Frontal cortex (tissue), 4 donors: ENCODE measurements at places on chromosomes 2 and 18. TPM values are rescaled to one million over a fixed set of nuclear protein-coding genes. Genes with fewer than 3 reads are reported as not detected.

DSC1 gene
- not detected for total RNA-seq

- no peak for DNase-seq
Observed at GRCh38 chr2:11079136-11079824, 76.0 kb upstream of the SLC66A3 start.

IMMT gene
- 43.6 TPM for total RNA-seq

DNA sequence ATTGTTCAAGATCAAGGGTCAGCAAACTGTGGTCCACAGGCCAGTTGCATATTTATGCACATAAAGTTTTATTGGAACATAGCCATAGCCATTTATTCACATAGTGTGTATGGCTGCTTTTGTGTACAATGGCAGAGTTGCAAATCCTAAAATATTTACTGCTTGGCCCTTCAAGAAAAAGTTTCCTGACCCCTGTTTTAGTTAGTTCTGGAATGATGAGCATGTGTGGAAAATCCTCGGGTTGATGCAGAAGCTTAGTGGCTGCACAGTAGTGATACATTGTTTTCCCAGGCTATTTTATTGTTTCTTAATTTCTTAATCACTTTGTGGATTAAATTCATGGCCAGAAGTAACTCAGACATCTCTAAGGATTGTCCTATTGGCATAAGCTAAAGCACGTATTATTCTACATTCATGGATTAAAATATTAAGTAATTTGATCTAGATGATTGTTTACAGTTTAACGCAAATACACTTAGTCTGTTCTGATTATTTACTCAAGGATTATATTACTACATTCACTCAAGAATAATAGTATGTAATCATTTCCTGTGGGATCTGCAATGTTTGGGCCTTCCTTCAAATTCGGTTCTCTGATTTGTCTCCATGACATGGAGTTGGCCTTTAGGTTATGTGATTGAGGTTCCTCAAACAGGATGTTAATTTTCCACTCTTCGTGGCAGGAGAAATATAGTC is 165.5 kb downstream of the TMEM247 start:
- DNase-seq, result no peak

G6PC2 gene
- total RNA-seq, result not detected

GRCh38 chr2:7468955-7469354 is 551.7 kb downstream of the RNF144A start:
- DNase-seq, result no peak

CYRIA gene
- 227 TPM for total RNA-seq

DNA sequence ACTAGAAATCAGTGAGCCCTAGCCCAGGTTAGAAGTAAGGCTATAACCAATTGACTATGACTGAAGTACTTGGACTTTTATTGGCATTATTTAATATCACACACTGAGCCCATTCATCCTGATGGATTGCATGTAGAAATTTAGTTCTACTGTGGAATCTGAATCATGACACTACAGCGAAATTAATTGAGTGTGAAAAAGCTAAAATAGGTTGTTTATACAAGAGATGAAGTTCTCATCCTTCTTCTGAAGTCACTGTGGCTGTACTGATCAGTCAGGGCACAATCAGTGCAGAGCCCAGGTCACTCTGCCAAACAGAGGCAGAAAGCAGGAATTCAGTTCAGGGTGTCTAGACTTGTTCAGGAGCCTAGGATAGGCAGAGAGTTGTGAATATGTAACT is 158.9 kb downstream of the BABAM2 start:
- DNase-seq, result no peak

TMEM87B gene
- 12.6 TPM for total RNA-seq

MERTK gene
- 2.4 TPM for total RNA-seq

CDH19 gene
- total RNA-seq, result under 0.01 TPM

TLX2 gene
- not detected for total RNA-seq

RPRD1A gene
- 143 TPM for total RNA-seq

DNA sequence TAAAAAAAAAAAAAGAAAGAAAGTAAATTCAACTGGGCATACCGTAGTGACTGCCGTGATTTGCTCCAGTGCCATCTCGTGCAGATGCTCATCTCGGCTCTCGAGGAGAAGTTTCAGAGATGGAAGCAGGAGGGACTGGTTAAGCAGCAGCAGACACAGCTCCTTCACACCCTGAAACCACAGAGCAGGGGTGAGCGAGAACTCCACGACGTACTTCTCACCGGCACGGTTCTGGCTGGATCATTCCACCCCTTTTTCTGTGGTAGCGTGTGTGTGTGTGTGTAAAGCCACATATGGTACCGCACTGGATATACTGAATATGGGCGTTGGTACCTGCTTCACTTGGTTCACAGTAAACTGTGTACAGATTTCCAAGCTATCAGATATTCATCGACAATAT is 382.2 kb downstream of the NBAS start:
- DNase-seq, result no peak

DNA sequence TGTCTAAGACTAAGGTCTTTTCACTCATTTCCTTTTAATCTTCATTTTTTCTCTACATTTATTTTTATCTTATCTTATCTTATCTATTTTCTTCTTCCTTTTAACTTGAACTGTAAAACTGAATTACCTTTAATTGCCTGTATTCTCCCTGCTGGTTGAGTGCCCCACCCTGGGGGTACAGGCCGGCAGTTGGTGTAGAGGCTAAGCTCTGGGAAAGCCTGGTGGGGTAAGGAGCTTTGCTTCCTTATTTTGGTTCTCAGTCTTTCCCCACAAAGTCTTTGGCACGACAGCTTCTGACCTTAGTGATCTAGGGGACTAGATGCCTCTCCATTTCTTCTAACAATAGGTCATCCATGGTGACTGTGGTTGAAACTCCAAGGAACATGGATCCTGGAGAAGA is 26.8 kb upstream of the HAAO start:
- DNase-seq, result no peak

AGFG1 gene
- 73.0 TPM for total RNA-seq

ZNF521 gene
- 17.1 TPM for total RNA-seq

DNA sequence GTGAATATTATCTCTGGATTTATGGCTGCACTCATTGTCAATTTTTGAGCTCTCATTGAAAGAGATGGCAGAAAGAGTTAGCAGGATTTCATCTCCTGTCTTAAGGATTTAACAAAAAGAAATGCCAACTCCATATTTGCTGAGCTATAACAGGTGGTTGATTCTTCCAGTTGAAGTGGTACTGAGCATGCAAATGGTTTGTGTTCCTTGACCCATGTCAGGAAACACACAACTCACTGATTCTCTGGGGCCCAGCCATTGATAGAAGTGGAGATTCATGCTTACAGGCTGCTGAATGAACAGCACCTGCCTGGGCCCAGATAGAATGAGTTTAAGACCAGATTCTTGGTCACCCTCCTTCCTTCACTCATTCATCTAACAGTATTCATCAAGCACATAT is 128.8 kb downstream of the CERS6 start:
- DNase-seq, result no peak

ODC1 gene
- total RNA-seq, result 143 TPM

LINC00305 gene
- total RNA-seq, result not detected

DNA sequence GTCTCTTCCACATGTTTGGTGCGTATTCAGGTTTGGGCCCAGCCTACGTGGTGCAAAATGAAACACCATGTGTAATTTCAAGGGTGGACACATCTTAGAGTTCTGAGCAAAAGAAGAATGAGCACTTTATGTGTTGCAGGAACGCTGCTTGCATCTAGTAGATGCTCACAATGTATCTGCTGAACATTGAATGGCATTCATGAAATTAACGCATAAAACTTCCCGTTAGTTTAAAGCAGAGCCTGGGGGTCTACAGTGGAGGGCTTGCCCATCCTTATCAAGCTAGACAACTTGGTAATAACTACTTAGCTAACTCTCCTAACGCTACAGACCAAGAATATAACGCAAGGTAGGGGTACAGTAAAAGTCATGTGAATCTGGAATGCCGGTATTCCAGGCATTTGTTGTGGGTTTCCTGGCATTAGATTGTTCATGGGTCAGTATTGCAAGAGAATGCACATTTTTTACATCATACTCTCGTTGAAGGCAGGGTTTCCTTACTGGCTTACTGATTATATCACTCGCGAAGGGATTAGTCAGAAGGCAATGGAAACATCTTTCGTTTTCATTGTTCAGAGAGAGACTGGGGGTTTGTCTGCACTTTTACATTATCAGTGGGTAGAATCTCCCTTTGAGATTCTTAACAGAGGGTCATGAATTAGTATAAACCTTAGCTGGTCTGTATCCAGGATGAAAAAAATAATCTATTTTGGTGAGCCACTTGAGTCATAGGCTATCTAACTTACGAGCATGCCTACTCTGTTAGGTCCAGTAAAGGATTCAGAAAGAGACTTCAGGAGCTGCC is 229.5 kb upstream of the EPAS1 start:
- no peak for DNase-seq

GRCh38 chr2:40564184-40564583 is 112.3 kb upstream of the SLC8A1 start:
- DNase-seq, result no peak

DNA sequence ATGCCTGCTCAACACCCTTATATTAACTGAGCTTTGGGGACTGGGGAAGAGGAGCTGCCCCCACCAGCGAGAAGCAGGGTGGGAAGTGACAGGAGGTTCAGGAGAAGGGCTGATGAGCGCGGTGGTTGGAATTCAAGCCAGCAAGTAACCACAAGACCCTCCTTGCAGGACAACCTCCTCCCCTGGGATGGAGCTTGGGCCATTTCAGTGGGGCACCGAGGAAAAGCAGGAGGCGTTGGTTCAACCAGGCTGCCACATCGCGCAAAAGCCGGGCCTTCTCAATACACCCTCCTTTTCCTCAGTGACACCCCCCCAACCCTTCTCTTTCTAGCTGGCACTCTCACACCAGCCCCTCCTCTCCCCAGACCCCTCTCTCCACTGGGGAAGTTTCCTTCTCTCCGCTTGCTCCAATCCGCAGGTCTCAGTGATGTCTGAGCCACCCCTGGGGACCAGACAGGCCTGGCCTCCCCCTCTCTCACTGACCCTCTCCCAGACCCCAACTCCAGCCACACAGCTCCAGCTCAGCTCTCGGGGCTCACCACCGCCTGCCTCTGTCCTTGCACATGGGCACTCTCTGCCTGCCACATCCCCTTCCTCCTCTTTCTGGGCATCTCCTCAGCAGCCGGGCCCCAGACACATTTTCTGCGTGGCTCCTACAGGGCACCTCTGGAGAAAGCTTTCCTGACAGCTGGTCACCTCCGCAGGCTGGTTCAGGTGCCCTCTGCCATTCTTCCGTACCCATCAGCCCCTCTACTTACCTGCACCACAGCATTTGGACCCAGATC is 44.5 kb downstream of the KCNF1 start:
- no peak for DNase-seq

GRCh38 chr2:222108957-222109585 is 189.7 kb downstream of the PAX3 start:
- DNase-seq, result no peak

GALNT13 gene
- 18.8 TPM for total RNA-seq

RAPGEF4 gene
- total RNA-seq, result 23.6 TPM

PLB1 gene
- total RNA-seq, result 1.2 TPM

SLC5A7 gene
- total RNA-seq, result 1.6 TPM

- DNase-seq, result no peak
Observed at GRCh38 chr2:67877301-67877700, 185.5 kb downstream of the C1D start.

DNA sequence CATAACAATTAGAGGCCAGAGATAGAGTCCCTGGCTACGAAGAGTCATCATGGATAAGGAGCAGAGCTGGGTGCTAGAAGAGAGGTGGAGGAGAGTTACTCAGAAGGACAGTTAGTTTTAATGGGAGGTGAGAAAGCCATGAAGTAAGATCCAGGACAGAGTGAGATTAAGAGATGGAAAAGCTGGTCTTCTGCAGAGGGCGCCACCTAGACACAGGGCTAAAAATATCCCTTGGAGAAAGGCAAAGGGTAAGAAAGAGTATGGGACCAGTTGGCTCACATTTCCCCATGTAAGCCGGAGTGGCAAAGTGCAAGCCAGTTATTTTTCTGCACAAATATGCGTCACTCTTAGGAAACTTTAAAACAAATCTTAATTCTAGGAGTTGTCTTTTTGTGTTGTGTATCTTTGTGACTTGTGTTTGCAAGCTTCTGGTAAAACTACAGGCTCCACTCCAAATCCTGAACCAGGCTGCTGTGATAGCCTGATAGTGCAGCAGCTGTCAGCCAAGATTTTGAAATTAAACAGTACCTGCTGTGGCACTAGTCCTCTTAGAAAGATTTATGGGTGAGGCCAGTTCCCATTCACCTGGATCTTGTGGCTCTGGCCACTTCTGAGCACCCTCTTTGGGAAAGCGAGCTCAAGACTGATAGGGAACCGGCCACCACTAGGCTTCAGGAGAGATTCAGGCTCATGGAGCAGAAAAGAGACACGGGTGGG is 204.2 kb downstream of the TPGS2 start:
- DNase-seq, result no peak

GRCh38 chr2:221336967-221337366 is 235.1 kb downstream of the EPHA4 start:
- no peak for DNase-seq

GRCh38 chr2:12066986-12067385 is 320.6 kb downstream of the LPIN1 start:
- DNase-seq, result no peak

SP5 gene
- 0.82 TPM for total RNA-seq

- DNase-seq, result no peak
Observed at GRCh38 chr2:227793148-227793712, 20.4 kb upstream of the CCL20 start.

GRCh38 chr2:48792030-48792429 is 36.5 kb upstream of the LHCGR start:
- no peak for DNase-seq

VWA3B gene
- total RNA-seq, result under 0.01 TPM

NEU2 gene
- total RNA-seq, result not detected

DNAH7 gene
- total RNA-seq, result 11.4 TPM

- no peak for DNase-seq
Observed at GRCh38 chr2:44886414-44886813, 55.1 kb upstream of the SIX3 start.

DNA sequence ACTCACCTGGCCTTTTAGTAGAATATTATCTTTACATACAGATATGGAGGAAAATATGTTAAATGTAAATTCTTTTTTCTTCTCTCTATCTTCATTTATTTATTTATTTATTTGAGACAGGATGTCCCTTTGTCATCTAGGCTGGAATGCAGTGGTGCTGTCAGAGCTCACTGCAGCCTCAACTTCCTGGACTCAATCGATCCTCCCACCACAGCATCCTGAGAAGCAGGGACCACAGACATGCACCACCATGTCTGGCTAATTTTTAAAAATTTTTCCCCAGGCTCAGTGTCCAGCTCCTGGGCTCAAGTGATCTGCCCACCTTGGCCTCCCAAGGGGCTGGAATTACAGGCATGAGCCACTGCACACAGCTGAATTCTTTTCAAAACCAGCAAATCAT is 20.3 kb downstream of the KYNU start:
- no peak for DNase-seq

- no peak for DNase-seq
Observed at GRCh38 chr2:42245396-42245795, 76.2 kb downstream of the EML4 start.

- no peak for DNase-seq
Observed at GRCh38 chr18:71913641-71914040, 630.5 kb downstream of the CBLN2 start.

GRCh38 chr2:85470850-85471800 is 52.6 kb downstream of the SH2D6 start:
- DNase-seq, result no peak
